ENCODE measurements at places on chromosomes 4 and X.

GRCh38 chr4:101140228-101140627 is 207.1 kb downstream of the PPP3CA start:
- no peak for ATAC-seq

DNA sequence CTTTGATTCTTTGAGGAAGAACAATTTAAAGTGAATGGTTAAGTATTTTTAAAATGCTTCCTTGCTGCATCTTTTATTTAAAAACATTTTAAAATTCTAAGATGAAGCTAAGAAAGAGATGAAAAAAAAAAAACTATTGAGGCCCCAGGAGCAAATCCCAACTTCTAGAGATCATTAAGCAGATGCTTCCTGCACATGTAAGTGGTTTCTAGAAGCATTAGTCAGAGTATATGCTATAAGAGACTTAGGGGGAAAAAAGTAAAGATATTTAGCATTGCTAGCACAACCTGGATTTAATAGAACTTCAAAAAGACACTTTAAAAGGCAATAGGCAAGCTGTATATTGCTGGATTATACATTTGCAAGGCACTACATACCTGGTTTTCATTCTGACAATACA is 64.7 kb downstream of the ZNF827 start:
- ATAC-seq, result no peak

- no peak for ATAC-seq
These were observed 354.0 kb downstream of the HS3ST1 start for GRCh38 chr4:11074581-11075241.

GRCh38 chr4:187555174-187555573 is 440.4 kb upstream of the ZFP42 start:
- no peak for ATAC-seq

DNA sequence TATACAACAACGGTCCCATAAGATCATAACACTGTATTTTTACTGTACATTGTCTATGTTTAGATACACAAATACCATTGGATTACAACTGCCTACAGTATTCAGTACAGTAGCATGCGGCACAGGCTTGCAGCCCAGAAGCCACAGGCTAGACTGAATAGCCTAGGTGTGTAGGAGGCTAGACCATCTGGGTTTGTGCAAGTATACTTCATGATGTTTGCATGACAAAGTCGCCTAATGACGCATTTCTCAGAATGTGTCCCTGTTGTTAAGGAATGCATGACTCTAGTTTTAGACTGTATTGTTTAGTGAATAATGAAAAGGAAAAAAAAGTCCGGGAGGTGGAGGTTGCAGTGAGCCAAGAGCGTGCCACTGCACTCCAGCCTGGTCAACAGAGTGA is 56.5 kb upstream of the C4orf50 start:
- ATAC-seq, result no peak

DNA sequence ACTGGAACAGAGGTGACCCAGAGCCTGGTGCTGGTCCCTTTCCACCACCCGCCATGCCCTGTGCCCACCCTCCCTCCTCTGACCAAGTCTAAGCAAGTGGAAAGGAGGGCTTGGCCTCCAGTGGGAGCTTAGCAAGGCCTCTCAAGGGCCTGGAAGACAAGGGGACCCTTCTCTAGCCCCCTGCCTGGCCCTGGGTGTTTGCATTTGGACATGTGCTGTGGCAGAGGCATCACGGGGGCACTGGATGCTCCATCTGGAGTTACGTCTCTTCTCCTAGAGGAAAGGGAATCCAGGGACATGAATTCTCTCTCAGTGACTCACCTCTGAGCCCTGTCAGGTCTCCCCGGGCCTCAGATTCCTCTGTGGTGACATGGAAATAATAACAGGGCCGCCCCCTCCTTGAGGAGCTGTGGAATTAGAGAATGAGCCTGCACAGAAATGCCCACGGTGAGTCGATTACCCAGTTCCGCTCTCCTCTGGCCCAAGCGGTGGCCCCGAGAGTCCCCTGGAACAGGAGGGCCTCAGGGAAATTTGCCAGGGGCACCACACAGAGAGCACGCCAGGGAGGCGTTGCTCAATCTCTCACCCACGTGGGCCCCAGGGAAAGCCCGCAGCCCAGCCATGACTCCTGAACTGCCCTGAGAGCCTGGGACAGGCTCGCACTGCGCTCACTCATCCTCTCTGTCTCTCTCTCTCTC is 189.6 kb downstream of the BCOR start:
- ATAC-seq, result no peak

DNA sequence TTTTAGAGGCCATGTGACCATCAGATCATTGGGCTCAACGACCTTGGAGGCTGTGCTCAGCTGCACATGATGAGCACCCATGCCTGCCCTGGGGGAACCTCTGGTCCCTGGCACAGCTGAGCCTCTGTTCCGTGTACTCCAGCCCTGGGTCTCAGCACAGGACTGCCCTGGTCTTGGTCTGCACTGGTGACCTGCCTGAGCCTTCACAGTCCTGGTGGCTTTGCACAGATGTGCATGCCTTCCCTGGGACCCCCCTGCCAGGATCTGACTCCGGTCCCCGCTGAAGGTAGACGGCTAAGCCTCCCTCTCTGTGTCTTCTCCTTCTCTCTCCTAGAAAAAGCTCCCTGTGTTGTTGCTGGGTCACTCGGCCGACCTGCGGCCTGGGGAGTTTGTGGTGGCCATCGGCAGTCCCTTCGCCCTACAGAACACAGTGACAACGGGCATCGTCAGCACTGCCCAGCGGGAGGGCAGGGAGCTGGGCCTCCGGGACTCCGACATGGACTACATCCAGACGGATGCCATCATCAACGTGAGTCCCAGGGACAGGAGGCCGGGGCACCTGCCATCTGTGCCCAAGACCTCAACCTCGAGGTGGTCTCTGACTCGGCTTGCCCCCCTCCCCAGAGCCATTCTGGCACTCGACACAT is 21.6 kb downstream of the HTRA3 start:
- no peak for ATAC-seq

- no peak for ATAC-seq
These were observed 369.8 kb downstream of the UNC5C start for GRCh38 chr4:95178938-95179337.

Measured in activated CD4-positive, CD25-positive, alpha-beta regulatory T cell treated with anti-CD3 and anti-CD28 coated beads, Interleukin-2, amount 50 U/mL, for 24 hours (primary cell).